ENCODE measurements at places on chromosomes 1 and 21.
A peak's percentile ranks its signal among the peaks of the same experiment; 100 is the strongest.

GRCh38 chr1:212667223-212668139, 32.2 kb downstream of the BATF3 start:
- no peak for DNase-seq

- no peak for DNase-seq
Observed at GRCh38 chr1:164695956-164696665, 137.1 kb downstream of the PBX1 start.

- DNase-seq: no peak
Observed at GRCh38 chr1:119186471-119186870, 46.0 kb upstream of the WARS2 start.

- DNase-seq: no peak
Observed at GRCh38 chr1:226664413-226665101, 74.5 kb downstream of the ITPKB start.

DNA sequence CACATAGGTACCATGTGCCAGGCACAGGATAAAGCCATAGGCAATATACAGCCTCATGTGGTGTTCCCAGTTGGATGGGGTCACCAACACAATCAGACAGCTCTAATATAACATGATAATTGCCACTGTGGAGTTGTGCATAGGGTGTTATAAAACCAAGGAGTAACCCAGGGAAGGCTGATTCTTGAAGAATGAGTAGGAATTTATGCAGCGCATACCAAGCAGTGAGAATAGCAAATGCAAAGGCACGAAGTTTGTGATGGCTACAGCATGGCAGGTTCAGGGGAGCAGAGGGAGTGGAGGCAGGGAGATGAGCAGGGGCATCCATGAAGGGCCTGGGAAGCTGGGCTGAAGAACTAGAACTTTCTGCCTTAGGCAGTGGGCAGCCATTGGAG, 20.4 kb upstream of the SLC2A1 start:
- no peak for DNase-seq

GRCh38 chr1:173477286-173478093, at the start of gene PRDX6:
Gene PRDX6 (plus strand): TSS chr1:173477335. CDS start chr1:173477398, 63 bp downstream.
- peak; percentile 85 for DNase-seq

- DNase-seq: peak; percentile 67
Observed at GRCh38 chr1:21573971-21574465, 64.8 kb downstream of the ALPL start.

DNA sequence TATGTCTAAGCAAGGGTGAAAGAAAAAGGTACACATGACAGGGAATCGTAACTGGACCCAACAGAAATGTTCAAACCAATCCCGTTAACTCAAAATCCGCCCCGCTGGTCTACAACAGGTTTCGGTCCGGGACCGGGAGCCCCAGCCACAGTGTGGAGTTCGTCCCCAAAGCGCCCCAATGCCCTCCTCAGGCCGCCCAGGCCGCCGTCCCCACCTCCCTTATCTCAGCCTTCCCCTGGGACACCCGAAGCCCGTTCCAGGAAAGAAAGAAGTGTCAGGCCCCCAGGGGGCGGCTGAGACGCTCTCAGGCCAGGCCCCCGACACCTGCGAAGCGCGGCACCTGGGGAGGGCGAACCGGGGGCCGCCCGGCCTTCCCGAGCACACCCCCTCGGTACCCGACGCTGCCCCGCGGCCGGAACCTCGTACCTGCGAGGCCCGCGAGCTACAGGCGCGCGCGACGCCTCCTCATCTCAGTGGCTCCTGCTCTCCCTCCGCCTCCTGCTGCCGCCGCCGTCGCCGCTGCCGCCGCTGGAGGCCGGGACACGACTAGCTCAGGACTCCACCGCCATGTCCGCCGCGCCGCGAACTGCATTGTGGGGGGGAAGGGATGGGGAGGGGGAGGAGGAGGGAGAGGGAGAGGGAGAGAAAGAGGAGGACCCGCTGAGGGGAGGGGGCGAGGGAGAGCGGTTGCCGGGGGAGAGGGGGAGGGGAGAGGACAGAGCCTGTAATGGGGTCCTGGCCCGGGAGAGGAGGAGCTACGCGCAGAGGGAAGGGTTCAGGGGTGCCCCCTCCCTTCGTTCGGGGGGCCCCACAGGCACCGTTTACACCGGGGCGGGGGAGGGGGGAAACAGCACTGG, at the start of gene TUT4:
TSS of gene TUT4 (minus strand) at position 588 of the 857 bp plus-strand sequence. CDS start 26,812 bp downstream, outside the sequence.
- peak; percentile 88 for DNase-seq

GRCh38 chr1:201496296-201496690, 10.6 kb downstream of the CSRP1 start:
- no peak for DNase-seq

GRCh38 chr1:82542766-82543165, 742.0 kb downstream of the ADGRL2 start:
- no peak for DNase-seq
